ENCODE measurements at places on chromosomes 3 and 15. TPM values are rescaled to one million over a fixed set of nuclear protein-coding genes. Genes with fewer than 3 reads are reported as not detected.

SUSD5 gene
- total RNA-seq: 0.35 TPM

EIF4A2 gene
- 446 TPM for total RNA-seq

C2CD4A gene
- total RNA-seq: 0.09 TPM

SLC9C1 gene
- total RNA-seq: not detected

DUOXA2 gene
- total RNA-seq: not detected

GOLIM4 gene
- total RNA-seq: 10.9 TPM

ALDH1L1 gene
- total RNA-seq: 46.9 TPM

ITIH1 gene
- total RNA-seq: not detected

DNA sequence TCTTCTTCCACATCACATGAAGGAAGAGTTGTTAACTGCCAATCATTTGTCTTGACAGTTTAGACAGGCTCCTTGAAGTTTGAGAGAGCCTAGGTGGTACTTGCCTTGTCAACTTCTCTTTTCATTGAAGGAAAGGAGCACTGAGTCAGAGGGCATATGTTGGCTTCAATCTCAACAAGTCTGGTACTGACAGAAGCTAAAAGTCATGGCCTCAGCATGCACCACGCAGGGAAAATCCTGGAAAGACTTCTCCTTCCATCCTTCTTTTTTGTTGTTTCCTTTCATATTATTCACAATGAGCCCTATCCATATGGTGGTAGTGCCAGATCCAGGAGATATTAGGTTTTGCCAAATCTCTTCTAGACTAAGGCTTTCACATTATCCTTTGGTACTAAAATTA is 1272.5 kb downstream of the ROBO1 start:
- DNase-seq: no peak

- DNase-seq: no peak
Observed at GRCh38 chr3:40723083-40723660, 198.4 kb downstream of the ZNF621 start.

- no peak for DNase-seq
Observed at GRCh38 chr15:74317820-74318375, 49.5 kb downstream of the CYP11A1 start.

DNA sequence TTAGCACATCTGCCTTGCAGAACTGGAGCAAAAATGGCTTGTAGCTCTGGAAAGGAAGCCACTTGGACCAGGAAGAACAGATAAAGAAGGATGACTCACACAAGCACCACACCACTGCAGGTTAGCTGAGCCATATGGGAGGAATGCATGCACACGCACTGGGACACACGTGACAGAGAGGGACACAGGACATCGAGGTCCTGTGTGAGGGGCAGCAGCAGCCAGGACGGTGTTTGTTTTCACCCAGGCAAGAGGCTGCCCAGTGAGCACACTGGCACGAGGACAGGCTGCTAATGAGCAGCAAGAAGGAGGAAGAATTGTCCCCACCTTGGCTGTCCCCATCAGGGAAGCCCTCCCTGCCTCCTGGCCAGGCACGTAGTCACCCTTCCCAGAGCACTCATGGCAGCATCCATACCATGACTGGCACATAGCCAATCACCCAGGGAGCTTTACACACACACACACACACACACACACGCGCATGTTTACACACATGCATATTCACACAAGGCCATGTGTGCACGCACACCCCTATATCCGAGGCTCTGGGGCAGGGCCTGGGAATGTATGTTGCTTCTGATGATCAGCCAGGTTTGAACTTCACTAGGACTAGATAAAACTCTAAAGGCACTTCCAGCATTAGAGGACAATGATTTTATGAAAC is 24.0 kb upstream of the SPTBN5 start:
- peak; percentile 70 for DNase-seq

GRCh38 chr3:175349168-175349567 is 490.0 kb downstream of the NAALADL2 start:
- DNase-seq: no peak

DNA sequence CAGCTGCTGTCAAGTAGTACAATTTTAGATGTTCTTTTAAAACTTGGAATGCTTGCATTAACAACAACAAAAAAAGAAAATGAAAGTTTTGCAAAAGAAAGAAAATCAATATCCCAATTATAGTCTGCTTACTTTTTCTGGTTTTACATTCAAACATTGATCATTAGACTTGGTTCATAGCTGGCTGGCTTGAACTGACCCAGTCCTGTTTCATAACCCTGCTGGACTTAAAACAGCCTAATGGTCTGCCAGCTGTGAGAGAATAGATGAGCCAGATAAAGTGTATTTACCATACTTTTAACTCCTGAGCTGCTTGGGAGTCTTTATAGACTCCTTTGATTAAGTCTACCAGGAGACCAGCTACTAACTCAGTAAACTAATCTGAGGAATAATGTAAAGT is 59.2 kb downstream of the PIAS1 start:
- DNase-seq: no peak

DNA sequence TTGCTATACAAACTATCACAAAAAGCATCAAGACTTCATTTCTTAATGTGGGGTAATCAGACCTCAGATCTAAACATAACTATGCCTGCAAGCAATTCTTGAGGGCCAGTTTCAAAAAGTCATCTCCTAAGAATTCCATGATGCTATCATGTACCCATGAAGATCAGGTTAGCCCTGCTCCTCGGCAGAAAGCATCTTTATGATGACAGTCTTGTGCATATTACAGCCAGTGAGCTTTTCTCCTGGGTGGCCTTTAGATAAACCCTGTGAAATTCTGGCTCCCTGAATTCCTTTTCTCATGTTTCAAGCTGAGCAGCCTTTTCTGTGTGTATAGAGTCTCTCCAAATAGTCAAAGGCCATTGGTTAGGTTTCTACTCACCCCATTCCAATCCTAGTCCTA is 201.9 kb upstream of the MCTP2 start:
- peak; percentile 50 for DNase-seq

DNA sequence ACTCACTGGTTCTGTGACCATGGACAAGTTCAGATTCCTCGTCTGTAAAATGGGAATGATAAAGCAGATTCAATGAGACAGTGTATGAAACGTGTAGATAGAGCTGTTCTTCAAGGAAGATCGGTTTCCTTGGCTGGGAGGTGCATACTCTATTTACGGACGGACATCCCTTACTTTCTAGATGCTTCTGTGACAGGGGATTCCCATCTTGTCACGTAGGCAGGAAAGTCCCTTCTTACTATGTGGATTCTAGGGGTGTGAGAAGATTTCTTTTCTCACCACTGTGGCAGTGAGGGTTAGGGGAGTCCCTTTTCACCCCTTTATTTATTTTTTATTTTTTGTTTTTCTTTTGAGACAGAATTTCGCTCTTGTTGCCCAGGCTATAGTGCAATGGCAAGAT is 180.9 kb upstream of the TBL1XR1 start:
- no peak for DNase-seq

DNA sequence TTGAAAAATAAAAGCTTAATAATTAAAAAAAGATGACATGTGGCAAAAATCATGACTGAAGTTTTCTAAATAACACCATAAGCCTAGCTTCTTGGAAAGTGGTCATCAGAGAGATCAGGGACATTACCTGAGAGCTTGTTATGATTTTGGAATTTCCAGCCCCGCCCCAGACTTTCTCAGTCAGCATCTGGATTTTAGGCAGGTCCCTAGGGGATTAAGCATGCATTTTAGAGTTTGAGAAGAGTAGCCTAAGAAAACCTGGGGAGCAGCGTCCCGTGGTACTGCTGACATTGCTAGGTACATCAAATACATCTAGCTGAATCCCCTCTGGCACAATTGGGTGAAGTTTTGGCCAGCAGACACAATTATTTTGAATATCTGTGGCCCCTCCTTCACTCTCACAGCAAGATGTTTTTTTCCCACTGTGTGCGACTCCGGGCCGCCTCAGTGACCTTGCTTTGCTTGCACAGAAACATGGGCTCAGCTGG is 58.7 kb upstream of the MEF2A start:
- no peak for DNase-seq

DNA sequence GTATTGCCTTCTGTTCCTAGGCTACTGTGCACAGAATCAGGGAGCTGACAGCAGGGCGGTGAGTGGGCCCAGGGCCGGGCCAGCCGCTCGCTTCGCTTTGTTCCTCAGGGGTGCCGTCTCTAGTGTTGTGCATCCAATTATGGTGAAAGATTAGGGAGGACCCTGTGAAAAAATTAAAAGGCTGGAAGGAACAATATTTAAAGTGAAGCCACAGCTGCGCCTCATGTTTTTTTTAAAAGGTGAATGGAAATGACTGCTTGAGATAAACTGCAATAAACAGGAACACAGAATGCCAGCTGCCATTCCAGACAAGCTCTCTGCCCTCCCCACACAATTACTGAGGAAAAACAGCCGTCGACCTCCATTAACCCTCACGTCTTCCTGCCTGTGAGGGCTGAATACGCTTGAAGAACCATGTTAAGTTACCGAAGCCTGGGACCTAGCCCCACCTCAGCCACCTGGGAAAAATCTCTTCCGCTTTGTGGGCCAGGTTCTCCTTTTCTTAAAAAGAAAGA is 132.0 kb upstream of the IL12A start:
- no peak for DNase-seq

- DNase-seq: no peak
Observed at GRCh38 chr3:99780749-99781148, 36.9 kb upstream of the CMSS1 start.

GRCh38 chr15:47708161-47708980 is 8.9 kb upstream of the SEMA6D start:
- DNase-seq: no peak

- no peak for DNase-seq
Observed at GRCh38 chr3:13093687-13094086, 20.5 kb upstream of the IQSEC1 start.

DNA sequence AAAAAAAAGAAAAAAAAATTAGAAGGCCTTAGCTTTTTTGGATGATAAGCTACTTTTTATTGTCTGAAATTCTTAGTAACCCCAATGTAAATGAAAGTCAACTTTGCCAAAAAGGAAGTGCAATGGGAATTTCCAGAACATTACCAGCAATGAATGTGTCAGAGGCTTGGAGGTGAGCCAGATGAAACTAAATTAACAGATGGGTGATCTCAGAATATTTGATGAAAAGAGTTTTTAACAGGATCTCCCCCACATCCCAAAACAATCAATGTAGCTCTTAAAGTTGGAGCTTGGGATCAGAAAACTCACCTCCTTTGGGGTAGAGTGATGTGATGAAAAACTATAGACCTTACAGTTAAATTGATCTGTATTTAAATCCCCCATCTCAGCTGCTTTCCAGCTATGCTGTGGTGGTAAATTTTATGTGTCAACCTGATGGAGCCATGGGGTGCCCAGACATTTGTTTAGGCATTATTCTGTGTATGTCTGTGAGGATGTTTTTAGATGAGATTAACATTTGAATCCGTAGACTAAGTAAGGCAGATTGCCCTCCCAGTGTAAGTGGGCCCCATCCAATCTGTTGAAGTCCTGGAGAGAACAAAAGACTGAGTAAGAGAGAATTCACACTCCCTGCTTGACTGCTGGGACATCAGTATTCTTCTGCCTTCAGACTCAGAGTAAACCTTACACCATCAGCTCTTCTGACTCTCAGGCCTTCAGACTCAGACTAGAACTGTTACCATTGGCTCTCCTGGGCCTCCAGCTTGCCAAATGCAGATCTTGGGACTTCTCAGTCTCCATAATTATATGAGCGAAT is 84.3 kb upstream of the TNFSF10 start:
- peak; percentile 53 for DNase-seq

GRCh38 chr3:127175272-127175671 is 17.7 kb upstream of the PRR23E start:
- DNase-seq: no peak

- no peak for DNase-seq
Observed at GRCh38 chr3:129277829-129278271, 820 bp upstream of the HMCES start.

DNA sequence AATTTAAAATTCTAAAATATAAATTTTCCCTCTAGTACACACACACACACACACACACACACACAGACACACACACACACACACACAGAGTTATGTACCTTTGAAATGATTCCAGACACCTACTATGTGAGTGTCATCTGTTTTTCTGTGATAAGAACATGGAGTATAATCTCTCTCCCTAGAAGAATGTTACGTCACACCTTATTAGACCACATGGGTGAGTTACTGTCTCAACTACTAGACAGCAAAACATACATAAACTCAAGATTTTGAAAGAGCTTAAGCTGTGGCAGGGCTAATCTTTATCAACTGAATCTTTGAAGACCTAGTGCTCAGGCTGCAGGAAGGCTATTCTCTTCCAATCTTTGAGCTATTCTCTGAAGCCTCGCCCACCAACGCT is 385.9 kb upstream of the BCHE start:
- no peak for DNase-seq

DNA sequence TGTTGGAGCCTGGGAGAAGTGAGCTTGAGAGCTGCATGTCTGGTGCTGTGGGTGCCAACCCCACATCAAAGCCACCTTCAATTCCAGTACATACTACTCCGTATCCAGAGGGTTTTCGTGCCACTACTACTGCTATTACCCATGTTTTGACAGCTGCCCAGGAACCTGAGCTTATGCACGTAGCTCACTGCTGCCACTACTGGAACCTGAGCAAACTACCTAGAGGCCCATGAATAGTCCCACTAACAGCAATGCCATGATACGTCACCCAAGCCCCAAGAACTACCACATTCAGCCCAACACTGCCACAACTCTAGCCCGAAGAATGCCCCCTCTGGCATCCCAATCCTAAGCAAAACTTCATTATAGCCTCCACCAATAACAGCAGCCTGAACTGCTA is 215.2 kb upstream of the BCHE start:
- DNase-seq: no peak

GRCh38 chr3:107307205-107307604 is 70.0 kb upstream of the CCDC54 start:
- DNase-seq: no peak

DNA sequence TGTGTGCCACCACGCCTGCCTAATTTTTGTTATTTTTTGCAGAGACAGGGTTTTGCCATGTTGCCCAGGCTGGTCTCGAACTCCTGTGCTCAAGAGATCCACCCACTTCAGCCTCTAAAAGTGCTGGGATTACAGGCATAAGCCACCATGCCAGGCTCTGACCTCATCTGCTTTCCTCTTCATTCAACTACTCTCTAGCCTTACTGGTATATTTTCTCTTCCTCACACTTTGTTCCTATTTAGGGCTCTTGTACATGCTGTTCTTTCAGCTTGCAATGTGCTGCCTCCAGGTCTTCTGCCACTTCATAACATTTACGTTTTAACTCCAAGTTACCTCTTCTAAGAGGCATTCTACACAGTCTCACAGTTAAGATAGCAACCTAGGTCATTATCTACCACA is 34.9 kb downstream of the PIK3CB start:
- DNase-seq: no peak

DNA sequence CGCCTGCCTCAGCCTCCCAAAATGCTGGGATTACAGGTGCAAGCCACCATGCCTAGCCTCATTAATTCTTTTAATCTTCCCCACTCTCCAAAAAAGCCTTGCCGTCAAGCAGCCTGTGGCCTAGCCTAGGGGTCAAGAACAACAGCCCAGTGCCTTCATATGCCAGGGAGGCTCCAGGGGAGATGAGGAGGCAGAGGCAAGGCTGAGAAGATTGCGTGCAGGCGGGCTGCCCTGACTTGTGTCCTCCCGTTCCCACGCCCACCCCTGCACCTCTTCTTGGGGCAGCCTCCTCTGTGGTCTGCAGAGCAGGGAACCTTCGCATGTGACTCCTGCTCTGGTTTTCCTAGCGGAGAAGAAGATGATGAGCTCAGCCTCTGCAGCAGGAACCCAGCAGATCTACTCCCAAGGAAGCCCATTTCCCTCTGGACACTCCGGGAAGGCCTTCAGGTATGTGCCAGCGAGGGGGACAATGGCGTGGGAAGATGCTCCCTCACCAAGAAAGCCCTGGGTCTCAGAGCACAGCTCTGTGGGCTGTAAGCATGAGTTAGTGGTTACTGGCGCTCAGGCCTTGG is 118.5 kb upstream of the ABHD17C start:
- no peak for DNase-seq

- DNase-seq: no peak
Observed at GRCh38 chr3:114154321-114154821, 24.5 kb downstream of the DRD3 start.

Measured in PC-9 (cell line).